ENCODE measurements at places on chromosomes 6 and 20. TPM values are rescaled to one million over a fixed set of nuclear protein-coding genes. Genes with fewer than 3 reads are reported as not detected.

- DNase-seq: no peak
Observed at GRCh38 chr6:63923139-63923739, 287.6 kb downstream of the PHF3 start.

DNA sequence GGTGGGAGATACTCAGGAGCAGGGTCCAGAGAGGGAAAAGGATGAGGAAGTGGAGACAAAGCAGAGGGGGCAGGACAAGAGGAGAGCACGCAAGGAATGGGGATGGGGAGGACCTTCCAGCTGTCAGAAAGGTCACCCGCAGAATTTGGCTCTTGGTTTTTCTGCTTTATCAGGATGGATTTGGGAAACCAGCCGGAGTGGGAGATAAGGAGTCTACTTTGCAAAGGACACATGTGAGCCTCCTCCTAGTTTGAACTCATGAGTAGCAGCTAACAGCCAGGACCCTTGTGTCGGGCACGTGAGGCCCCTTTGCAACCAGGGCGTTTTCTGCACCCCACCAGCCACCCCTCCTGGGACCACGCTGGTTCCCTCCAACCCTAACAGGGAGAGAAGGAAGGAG is 7.6 kb upstream of the MICA start:
- DNase-seq: no peak

- DNase-seq: no peak
Observed at GRCh38 chr6:129994410-129994809, 24.0 kb upstream of the L3MBTL3 start.

DNA sequence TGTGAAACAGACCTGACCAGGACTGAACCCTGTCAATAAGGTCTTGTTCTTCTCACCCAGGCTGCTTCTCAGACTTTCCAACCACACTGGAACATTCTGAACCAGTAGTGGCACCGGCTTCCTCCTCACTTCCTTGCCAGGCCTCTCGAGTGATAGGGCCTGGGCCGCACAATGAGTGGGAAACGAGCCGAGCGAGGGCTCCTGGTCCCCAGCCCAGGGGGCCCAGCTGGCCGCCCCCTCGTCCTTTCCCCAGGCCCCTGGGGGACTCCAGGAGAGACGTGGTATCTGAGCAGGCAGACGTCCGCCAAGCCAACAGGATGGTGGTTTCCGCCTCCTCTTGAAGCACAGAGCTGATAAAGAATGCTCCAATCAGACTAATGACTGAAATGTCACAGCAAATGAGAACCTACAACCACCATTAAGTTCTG is 117.9 kb downstream of the GMDS start:
- DNase-seq: no peak

DNA sequence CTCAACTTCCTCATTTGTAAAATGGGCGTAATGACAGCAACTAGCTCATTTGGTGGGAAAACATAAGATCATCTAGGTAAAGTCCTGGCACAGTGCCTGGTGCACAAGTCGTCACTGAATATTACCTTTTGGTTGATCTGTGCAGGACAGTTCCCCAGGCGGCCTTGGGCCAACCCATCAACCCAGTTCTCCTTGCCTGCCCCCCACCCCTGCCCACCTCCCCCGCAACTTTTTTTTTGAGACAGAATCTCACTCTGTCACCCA is 99.2 kb downstream of the JPH2 start:
- no peak for DNase-seq

DNA sequence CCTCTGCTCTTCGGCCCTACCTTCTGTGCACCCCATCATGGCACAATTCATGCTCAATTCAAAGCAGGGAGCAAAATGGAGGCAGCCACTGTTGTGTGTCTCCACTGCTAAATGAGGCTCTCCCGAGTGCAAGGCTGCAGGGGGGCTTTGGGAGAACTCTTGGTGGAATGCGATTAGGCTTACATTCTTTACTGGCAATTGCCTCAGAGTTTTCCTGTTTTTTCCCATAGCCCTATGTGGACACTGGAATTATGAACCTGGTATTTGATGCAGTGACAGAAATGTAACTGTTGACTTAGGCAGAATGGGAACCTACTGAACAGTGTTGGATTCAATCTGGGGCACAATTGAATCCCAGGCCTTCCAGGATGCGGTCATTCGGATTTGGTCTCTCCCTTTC is 187.9 kb upstream of the GMDS start:
- DNase-seq: no peak

- no peak for DNase-seq
Observed at GRCh38 chr6:20328266-20328923, 73.3 kb upstream of the E2F3 start.

DNA sequence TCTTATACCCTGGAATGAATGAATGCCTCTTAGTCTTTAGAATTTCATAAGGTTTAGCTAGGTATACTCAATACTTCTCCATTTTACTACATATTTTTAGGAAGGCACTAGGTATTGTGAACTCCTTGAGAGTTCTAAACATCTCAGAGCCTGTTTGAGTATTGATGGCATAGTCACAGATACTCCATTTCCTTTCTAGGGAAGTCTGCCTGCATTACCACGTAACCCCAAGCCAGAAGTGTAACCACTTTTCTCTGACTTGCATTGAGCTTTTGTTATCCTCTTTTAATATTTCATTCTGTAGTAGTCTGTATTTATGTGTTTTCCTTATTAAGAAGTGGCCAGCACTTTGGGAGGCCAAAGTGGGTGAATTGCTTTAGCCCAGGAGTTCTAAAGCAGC is 12.2 kb downstream of the TOP1 start:
- no peak for DNase-seq

GRCh38 chr6:36666287-36666686 is 12.2 kb upstream of the CDKN1A start:
- no peak for DNase-seq

- no peak for DNase-seq
Observed at GRCh38 chr6:87698547-87699006, 3.5 kb downstream of the AKIRIN2 start.

DNA sequence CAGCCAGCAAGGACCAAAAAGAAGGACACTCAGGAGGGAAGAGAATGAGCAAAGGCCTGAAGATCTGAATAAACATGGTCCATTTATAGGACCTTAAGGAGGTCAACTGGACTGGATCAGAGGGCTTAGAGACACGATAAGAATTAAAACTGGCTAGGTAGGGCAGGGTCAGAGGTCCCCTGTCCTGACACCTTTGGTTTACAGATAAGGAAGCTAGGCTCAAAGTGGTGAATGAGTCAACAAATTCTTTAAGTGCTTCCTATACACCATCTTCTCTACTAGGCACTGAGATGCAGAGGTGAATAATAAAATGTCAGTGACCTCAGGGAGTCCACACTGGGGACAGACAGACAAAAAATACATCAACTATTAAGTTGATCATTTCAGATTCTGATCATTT is 70.3 kb downstream of the HIVEP2 start:
- no peak for DNase-seq

DNA sequence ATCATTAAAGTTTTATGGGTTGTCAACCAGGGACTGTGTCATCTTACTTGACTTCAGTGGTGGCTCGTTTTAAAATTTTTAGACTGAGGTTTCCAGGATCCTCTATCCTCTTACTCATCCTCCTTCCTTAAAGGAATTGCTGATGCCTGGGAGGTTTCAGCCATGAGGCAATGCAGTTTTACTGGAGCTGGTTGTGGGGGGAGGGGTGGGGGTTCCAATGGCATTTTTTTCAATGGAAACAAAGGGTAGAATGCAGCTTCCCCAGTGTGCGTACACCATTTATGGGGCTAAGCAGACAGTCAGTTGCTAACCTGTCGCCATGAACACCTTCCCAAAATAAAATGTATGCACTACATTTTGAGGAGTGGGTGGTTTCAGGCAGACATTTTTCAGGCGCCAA is 88.0 kb downstream of the METTL24 start:
- DNase-seq: no peak

- no peak for DNase-seq
Observed at GRCh38 chr6:11241793-11242201, 9.3 kb upstream of the NEDD9 start.

- peak; percentile 10 for DNase-seq
Observed at GRCh38 chr6:127342296-127342945, 988 bp downstream of the ECHDC1 start.

DNA sequence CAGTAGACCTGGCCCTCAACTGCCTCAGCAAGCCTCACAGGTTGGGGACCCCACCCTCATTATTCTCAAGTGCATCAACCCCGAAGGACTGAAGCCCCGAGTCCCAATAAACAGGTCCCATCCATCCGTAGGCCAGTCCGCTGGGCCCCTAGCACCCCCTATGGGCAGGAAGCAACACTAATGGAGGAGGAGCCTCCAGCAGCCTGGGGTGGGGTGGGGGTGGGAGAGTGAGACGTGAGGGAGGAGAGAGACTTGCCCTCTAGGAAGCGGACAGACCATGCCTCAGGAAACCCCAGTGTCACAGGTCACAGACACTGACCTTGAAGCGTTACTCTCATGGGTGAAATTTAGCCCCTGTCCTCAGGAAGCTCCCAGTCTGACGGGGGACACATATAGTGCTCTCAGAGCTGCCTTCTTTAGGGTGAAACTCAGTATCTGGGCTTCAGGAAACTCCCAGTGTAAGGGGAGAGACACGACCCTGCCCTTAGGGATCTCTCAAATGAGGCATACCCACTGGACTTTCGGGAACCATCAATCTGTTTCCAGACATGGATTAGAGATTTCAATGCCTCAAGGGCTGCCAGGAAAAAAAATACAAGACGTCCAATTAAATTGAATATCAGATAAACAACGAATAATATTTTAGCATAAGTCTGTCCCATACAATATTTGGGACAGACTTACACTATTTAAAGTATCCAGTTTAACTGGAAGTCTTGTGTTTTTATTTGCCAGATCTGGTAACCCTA is 125.8 kb downstream of the MRPL14 start:
- no peak for DNase-seq

GRCh38 chr20:5369629-5370028 is 52.9 kb upstream of the PROKR2 start:
- DNase-seq: no peak

DNA sequence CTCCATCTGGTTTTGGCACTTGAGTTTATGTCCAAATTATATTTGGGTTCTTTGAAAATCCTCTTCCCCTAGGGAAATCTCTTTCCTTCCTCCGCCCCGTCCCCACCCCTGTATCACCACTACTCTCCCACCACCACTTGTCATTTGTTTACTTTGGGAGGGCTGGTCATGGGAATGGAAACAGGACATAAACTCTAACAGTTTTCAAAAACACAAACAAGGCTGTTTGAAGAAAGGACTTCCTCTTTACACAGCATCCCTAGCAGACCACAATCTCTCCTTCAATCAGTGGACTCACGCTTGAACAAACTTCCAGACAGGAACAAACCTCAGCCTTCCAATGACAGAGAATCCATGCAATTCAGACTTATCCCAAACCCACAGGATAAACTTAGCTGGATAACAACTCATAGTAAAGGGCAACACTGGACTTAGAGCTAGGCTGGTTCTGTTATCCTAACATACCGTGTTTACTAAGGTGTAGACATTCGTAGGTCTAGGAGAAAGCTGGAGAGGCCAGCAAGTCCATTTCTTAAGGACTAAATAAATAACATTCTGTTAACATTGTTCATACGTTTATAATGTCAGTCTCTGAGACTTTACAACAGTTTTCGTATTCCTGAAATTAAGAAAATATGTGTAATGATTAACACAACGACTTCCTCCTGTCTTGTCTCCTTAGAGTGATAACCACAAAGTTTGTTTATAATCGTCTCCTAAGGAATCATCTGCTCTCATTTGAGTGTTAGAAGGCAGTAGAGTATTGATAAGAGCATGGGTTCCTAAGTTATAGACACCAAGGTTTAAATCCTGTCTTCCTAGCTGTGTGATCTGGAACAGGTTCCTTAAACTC is 44.1 kb upstream of the CTAGE9 start:
- no peak for DNase-seq

DNA sequence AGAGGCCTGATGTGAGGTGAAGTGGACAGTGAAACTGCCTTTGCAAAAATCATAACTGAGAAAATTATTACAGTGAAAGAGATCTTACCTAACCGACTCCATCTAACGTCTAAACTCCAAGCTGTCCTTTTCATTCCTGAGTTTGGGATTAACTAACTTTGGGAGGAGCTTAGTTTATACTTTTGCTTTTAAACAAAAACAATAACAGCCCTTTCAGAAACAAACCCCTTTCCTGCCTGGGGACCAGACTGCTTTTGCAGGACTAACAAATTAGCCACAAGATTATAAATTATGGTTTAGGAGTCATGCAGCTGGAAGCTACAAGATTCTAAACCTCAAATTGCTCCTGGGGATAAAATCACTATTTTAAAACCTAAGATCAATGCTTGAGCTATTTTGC is 38.6 kb upstream of the HFE start:
- DNase-seq: no peak

- DNase-seq: no peak
Observed at GRCh38 chr6:9646342-9647070, 768.4 kb downstream of the TFAP2A start.

DNA sequence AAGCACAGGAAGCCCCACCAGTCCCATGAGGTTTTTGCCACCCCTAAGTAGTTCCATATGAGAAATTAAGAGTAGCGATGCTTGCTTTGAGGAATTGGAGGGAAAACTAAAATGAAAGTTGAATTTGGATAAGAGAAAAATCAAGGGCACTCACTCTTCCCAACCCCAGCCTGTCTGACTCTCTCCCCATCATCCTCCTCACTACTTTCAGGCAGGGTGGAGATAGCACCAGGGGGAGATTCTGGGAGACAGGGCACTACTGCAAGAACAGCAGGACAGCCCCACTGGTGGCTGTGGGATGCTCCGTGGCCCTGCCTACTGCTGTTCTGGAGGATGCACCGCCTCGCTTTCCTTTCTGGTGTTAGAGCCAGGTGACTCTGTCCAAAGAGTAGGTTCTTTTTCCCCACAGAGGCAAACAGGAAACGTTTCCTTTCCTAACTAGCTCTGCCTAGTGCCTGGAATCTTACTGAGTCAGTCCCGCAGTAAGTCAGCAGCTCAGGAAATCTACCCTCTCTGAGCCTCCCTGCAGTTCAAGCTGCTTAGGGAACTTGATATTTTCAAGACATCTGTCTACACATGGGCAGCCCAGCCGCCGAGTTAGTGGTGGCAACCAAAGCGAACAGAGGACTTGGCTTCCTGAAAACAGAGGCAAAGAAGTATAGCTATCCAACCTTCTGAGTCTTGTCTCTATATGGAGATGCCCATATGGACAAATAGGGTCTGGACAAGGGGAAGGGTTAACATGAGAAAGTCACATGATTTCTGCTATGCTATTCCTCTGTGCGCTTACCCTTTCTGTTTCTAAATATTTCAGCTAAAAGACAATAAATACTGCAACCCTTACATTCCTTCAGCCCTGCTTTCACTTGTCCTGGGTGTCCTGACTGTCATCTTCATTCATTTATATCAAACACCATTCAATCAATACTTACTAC is 11.4 kb downstream of the HLA-E start:
- no peak for DNase-seq

GRCh38 chr6:15398633-15399275 is 152.9 kb downstream of the JARID2 start:
- no peak for DNase-seq

Gene GHRH
- polyA plus RNA-seq: not detected

Gene DLK2
- 0.67 TPM for polyA plus RNA-seq

Gene MTCH1
- polyA plus RNA-seq: 184 TPM

Gene TDRD6
- polyA plus RNA-seq: 0.13 TPM

Gene PLCB4
- polyA plus RNA-seq: 11.5 TPM

Gene LY6G6C
- polyA plus RNA-seq: not detected

Gene PAK5
- polyA plus RNA-seq: 0.05 TPM

Gene OR12D3
- polyA plus RNA-seq: not detected

Gene SIGLEC1
- 7.6 TPM for polyA plus RNA-seq

Gene TRIM26
- 35.8 TPM for polyA plus RNA-seq
